Stimulated activated CD8-positive, alpha-beta memory T cell treated with anti-CD3 and anti-CD28 coated beads, Interleukin-7, amount 100 ng/mL, for 1 hour (primary cell): ENCODE measurements at places on chromosomes 2 and 18.

- no peak for DNase-seq
Observed at GRCh38 chr2:68396093-68396492, 31.0 kb downstream of the PLEK start.

DNA sequence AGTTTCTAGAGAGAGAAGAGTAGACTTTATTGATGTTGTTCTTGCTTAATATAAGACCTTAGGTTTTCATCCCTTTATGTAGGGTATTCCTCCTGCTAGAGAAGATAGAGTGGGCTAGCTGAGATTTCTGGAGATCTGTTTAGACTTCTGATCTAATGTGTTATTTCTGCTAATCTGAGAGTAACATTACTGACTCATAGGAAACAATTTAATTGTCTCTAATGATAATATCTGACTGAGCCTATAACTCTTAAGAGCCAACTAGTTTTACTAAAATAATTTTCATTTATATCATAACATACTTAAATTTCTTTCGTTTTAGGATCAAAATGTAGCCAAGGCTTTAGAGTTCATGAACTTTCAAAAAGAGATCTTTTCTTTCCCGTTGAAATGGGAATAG lies 618.7 kb upstream of the ZEB2 start:
- no peak for DNase-seq

DNA sequence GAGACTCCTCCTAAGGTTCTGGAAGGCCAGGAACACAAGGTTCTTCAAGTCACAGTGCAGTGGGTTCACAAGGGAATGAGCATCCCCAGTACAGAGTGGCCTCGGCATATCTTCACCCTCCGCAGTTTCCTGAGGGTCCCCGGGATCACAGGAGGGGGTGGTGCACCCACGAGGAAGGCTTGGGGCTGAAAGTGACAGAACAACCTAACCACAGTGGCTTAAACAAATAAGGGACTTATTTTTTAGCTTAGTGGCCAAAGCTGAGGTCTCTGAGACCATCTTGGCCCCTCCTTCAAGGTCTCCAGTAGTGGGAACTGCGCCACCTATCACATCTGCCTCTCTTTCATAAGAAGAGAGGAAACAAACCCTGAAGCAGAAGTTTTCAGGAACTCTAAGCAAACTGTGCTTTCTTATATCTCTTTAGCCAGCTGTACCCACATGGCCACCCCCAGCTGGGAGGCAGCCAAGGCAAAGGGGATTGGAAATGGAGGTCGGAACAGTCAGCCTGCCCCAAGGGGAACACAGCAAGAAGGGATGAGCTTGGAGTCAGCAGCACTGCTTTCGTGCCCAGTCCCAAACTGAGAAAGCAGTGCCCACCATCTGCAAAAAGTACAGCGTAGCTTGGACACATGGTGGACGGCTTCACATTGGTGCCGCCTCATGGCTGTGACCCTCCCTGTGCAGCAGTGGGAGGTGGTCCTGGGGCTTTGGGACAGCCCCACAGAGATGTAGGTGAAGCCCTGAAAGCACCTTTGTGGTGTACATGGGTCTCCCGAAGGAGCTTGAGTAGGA lies 260.0 kb upstream of the ID2 start:
- no peak for DNase-seq

- no peak for DNase-seq
Observed at GRCh38 chr2:75560022-75560767, 544 bp downstream of the EVA1A start.

DNA sequence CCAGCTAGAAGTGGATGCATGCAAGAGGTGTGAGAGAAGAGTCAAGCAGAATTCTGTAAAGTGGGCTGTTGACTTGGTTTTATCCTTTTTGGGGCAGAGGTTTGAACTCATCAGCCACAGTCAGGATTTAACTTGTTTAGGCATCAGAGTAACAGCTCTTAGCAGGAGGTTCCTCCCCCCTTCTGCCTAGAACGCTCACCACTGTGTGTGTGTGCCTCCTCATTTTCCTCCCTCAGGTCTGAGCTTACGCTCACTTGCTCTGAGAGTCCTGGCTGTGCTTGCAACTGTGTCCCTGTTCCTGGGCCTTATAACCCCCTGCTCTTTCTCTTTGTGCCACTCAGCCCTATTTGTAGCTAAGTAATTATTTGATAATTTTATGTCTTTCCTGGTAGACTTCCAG lies 167.9 kb downstream of the TMEM182 start:
- no peak for DNase-seq

- no peak for DNase-seq
Observed at GRCh38 chr2:171703574-171704347, 16.5 kb downstream of the DYNC1I2 start.

DNA sequence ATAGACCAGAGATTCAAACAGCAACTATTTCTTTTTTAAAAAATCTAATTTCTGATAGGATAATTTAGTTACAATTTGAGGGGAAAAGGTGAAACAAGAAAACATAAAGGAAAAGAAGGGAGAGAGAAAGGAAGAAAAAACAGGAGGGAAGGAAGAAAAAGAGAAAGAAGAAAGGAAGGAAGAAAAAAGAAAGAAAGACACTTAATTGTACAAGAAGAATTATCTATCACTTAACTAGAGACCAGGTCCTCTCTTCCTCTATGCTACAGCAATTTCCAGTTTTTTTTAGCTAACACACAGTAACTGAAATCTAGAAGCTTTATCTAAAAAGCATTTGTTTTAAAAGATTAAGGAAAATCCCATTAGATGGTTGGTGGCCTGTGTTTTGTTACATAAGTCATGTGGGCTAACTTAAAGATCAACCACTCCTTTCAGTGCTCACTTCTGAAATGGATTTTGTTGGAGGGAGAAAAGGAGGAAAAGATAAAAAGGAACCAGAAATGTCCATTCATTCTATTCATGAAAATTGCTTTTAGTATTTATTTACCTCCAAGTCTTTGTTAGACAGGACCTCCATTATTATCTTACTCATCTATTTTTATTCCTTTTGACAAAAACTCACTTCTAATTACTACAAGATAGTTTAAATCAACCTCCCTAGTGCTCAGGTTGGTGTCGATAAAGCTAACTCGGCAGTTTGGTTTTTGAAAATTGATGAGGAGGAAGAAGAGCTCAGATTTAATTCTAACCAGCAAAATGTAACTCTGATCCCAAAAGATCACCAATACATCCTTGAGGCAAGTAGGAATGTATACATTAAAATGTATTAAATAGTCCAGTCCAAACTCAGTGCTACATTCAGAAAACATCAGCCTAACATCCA lies 251.5 kb upstream of the FN1 start:
- no peak for DNase-seq

GRCh38 chr2:147937744-147938349 lies 82.7 kb downstream of the ORC4 start:
- DNase-seq, result no peak

DNA sequence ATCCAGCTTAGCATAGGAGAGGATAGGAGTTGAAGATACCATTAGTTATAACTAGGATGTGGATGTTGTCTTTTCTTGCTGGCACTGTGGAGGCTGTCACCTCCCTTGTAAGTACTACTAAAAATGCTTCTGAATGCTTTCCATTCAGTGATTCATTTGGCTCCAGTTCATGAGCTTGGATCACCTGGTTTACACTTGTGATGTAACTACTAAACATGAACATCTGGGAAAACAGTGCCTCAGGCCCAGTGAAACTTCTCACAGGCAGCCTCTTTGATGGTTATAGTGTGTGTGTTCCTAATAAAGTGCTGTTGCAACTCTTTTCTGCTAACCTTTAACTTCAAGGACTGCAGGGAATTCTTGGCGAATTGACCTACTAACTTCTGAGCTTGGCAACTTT lies 13.0 kb upstream of the SLC9A2 start:
- no peak for DNase-seq

DNA sequence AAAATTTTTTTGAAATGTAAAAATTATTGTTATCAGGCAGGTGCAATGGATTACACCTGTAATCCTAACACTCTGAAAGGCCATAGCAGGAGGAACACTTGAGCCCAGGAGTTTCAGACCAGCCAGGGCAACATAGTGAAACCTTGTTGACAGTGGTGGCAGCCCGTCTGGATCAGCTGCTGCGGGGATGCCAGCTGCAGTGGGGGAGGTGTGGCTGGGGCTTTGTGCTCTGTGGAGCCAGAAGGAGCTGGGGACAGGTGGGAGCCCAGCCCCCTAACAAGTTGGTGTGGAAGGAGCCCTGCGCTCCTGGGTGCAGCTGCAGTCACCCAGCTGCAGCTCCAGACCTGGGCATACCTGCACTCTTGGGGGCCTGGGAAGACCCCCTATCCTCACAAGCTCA lies 182.4 kb upstream of the MC4R start:
- DNase-seq, result no peak

DNA sequence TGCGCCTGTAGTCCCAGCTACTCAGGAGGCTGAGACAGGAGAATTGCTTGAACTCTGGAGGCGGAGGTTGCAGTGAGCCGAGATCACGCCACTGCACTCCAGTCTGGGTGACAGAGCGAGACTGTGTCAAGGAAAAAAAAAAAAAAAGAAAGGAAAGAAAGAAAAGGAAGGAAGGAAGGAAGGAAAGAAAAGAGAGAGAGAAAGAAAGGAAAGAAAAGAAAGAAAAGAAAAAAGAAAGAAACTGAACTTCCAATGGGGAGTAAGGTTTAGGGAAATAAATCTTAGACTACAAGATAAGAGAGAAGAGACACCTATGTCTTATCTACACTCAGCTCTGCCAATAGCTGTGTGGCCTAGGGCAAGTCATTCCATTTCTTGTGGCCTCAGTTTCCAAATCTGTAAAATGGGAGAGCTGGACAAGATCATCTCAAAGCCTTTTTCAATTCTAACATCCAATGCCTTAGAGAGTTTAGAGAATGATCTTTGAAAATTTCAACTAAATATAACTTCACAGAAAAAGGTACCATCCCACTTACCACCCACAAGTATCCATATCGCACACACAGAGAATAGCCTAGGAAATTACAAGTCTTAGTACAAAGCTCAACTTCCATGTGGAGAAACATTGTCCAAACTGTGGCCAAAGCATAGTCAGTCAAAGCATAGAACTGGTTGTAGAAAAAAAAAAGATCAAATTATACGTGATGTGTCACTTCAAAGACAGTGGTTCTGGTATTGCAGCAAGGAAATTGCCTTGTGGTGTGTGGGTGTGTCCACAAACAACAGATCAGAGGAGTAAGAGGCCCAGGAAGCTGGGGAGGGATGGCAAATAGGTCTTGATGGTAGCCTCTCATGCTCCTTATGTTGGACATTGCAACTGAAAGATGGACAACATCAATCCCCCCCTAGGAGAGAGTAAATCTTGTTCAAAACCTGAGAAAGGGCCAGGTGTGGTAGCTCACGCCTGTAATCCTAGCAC lies 42.4 kb downstream of the SLC14A2 start:
- no peak for DNase-seq

DNA sequence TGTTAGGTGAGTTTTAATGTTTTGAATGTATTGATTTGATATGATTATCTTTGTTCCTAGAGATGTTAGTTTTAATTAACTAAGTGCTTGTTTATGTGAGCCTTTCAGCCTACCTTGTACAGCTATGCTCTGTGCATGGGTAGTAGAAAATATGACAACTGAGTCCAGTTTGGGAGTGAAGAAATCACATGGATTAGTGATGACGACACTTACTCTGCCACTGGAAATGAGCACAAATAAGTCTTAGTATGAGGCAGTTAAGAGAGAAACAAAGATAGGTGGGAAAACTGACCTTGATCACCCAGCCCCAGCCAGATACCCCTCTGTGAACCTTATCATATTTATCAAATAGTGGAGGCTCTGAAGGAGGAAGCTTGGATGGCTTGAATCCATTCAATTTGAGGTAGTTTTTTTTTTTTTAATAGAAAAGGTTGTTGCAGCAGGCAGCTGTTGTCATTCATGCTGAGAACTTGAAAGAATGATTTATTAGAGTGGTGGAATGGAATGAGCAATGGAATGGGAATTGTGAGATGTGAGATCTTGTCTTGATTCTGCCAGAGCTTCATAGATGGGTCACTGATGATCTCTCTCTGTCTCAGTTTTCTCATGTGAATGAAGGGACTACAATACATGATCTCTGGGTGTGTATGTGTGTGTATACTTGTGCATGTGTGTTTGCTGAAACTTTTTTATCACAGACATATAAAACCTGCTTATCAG lies 96.4 kb downstream of the MAP3K20 start:
- DNase-seq, result no peak

DNA sequence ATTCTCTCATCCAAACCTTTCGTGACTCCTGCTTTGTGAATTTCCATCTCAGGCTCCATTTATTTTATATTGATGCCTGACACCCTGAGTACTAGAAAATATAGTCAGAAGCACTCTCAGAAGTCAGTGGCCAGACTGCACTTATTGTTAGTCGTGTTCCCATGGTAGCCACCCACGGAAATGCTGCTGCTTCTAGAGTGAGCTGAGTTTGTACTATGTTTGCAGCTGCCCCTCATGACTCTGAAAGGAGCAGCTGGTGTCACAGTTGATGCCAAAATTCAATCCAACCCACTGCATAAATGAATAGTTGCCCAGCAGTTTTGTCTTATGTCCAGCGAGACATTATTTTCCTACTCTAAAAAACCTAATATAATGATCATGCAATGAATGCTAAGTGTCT lies 265.2 kb upstream of the SPHKAP start:
- DNase-seq, result no peak

DNA sequence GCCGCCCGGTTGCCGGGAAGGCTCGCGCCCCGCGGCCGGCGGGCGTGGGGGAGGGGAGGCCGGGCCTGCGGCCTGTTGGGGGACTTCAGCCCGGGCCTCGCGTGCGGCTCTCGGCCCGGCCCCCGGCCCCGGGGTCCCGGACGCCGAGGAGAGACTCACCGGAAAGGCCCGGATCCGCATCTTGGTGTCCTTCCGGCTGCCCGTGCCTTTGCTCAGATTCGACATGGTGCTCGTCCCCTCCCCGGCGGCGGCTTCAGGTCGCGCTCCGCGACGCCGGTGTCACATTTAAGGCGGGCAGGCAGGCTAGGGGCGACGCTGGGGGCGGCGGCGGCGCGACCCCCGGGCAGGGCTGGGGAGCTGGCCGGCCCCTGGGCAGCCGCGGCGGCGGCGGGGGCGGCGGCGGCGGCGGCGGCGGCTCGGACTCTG lies 365 bp downstream of the CUL3 start:
- DNase-seq, result peak; percentile 21

DNA sequence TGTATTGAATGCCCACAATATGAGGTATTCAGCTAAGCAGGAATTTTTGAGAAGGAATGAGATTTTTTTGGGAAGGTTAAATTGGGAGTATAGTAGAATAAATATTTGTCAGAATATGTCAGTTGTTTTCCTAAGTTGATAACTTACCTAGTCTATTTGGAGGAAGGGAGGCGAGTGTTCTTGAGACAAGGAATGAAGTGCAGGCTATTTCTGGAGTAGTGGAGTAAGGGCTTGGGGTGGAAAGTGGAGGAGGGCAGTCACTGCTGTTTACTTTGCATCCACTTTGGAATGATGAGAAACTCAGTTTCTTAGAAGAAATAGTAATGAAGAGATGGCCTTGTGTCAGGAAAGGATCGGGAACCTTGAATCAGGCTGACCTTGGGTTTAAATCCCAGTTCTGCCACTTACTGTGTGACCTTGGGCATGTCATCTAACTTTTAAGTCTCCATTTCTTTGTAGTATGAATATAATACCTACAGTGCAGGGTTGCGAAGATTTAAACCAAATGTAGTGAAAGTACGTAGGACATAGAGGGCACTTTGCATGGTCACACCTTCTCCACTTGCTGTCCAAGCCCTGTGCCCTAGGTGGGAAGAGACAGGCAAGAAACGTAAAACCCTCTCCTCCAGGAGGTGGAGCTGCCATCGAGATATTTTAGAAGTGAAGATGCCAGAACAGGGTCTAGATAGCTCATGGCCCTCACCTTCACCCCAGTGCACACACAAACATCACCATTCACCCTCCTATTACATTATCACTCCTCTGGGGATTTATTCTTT lies 25.2 kb upstream of the CYP27A1 start:
- no peak for DNase-seq

GRCh38 chr2:156321243-156321904 lies 11.1 kb downstream of the NR4A2 start:
- no peak for DNase-seq
